CD4-positive, alpha-beta T cell treated with Interleukin-10 for 1 hour (primary cell): ENCODE measurements at places on chromosomes 6 and 20.

- no peak for DNase-seq
Measured at GRCh38 chr6:22722913-22723312, 153.5 kb downstream of the HDGFL1 start.

DNA sequence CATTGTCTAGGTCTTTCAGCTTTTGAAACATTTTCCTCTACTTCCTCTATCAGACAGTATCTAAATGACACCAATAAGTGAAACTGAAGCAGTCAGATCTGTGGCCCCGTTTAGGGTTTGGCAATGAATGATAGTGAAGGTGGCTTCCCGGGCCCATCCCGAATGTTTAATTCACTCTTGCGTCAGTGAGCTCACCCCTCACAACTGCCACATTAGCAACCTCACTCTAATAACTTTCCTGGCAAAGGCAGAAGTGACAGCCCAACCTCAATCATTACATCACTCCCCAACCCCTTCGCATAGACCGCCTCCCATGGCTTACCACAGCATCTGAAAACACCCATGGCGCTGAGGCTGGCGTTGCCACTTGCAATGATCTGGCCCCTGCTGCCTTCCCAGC, 92.4 kb upstream of the CD83 start:
- DNase-seq, result peak; percentile 23

DNA sequence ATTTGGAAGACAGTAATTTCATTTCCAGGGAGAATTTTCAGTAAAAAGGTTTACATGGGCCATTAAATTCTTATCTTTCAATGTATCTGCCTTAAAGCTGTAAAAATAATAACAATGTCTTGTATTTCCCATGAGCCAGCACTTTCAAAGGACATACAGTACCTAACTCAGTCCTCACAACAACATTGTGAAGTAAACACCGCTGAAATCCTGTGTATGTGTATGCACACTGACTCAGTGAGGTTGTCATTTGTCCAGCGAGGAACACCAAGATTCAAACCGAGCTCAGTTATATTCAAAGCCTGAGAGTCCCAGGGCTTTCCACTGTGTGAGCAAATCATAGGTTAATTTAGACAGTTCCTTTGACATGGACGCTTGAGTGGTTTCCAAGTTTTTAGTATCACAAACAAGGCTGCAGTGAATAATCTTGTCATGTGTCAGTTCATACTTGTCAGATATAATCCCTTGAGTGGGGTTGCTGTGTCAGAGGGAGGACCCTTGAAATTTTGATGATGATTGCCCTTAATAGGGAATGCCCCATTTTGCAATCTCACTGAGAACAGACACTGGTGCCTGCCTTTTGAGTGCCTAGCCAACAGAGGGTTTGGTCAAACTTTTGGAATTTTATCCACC, 50.0 kb upstream of the SLC22A23 start:
- DNase-seq, result no peak

DNA sequence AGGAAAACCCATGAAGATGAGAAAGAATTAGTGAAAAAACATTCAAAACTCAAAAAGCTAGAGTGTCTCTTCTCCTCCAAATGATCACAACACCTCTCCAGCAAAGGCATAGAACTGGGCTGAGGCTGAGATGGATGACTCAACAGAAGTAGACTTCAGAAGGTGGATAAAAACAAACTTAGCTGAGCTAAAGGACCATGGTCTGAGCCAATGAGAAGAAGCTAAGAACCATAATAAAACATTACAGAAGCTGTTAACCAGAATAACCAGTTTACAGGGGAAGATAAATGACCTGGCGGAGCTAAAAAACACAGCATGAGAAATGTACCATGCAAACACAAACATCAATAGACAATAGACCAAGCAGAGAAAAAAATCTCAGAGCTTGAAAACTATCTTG, 904.1 kb upstream of the MANEA start:
- no peak for DNase-seq

DNA sequence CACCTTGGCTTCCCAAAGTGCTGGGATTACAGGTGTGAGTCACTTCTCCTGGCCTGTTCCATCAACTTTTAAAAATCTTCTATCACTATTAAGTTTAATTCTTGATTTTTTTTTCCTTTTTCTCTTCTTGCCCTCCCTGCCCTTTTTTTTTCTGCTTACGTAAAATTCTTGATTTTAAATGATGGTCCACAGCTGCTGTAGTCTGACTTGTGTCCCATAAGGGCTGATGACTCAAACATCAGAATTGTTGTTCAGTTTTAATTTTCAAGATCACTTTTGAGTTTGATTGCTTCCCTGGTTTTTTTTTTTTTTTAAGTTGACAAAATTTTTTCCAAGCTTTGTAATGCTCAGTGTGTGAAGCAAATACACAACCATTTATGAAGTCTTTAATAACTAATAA, 61.9 kb downstream of the CBFA2T2 start:
- DNase-seq, result no peak

GRCh38 chr6:32932132-32932868, 8.5 kb downstream of the HLA-DMB start:
- no peak for DNase-seq

GRCh38 chr6:166499350-166500163, 86.9 kb downstream of the RAMACL start:
- DNase-seq, result no peak

DNA sequence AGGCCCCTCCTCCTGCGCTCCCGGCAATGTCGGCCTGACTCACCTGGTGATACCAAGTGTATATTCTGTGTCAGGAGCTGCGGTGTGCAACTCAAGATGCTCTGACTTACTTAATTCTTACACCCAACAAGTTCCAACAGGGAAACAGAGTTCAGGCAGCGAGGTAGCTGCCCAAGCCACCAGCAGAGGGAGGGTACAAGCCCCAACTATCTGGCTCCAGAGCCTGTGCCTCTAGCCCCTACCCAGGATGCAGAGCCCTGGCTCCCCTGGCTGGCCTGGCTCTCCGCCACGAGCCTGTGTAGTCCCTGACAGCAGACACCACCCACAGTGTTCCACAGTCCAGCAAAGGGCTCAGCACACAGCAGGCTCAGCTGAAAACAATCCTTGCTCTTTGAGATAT, 34.9 kb downstream of the C20orf203 start:
- DNase-seq, result no peak

DNA sequence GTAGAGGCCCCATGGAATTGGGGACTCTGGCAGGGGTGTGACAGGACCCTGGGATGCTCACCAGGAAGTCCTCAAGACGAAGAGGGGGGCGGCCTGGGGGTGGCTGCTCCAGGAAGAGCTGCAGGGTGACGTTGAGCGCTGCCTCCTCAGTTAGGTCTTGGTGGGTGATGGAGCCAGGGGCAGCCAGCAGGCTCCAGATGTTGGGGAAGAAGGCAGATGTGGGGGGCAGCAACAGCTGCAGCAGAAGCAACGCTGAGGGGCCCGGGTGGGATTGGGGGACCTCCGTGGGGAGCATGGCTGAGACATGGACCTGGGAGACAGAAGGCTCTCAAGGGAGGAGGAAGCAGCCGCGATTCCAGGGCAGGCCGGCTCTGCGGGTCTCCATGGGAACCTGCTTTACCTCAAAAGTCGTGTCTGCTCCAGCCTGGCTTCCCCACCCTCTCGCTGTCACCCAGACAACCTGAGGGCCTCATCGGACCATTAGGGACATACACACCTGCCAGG, 591 bp downstream of the VWA7 start:
- DNase-seq, result no peak

GRCh38 chr6:111950661-111951496, 77.6 kb upstream of the FYN start:
- no peak for DNase-seq

GRCh38 chr6:15516923-15517560, 145.8 kb downstream of the DTNBP1 start:
- DNase-seq, result no peak

DNA sequence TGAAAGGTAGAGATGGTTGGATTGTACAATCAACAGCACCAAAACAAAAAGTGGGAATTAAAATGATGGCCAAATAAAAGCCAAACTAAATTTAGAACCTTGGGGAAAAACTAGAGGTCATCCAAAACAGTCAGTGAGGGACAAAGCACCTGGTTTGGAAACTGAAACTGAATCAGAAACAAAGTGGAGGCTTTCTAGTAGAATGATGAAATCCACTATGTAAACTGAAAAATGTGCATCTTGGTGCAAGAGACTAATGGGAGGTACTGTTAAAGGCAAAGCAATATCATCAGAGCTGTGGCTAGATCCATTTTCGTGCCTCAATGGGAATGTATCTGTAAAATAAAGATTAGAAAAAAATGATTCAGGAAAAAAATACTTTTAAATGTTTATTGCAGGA, 380.0 kb upstream of the GJE1 start:
- no peak for DNase-seq

DNA sequence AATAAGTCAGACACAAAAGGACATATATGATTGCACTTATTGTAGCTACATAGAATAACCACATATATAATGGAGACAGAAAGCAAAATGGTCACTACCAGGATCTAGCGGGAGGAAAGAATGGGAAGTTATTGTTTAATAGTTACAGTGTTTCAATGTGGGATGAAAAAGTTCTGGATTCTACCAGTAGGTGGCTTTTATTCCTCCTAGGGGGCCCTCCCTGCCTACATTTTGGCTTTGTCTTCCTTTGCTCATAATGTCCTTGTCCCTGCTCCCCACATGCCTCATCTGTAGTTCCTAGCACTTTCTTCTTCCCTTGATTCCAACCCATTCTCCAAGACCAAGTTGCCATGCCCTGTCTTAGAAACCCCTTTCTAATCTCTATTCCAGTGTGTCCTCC, 16.3 kb downstream of the ZNF133 start:
- DNase-seq, result no peak

DNA sequence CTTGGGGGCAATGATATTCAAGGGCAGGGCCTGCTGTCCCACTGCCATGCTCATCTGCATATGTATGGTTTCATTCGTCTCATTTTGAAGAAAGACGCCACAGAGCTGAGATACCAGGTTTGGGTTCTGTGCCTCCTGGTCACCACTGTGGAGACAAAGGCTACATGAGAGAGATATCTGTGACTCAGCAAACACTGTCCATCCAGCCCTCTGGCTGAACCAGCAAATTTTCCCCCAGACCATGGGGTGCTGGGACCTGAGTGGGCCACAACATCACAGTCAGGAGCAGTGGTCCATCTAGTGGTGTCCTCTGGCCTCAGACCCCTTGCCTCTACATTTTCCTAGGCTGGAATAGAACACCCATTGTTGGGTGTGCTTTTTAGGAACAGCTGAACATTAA, at the start of gene MAS1L:
Gene MAS1L (minus strand): TSS at position 297 of the 400 bp plus-strand sequence. CDS start 54 bp downstream, at position 243.
- no peak for DNase-seq

DNA sequence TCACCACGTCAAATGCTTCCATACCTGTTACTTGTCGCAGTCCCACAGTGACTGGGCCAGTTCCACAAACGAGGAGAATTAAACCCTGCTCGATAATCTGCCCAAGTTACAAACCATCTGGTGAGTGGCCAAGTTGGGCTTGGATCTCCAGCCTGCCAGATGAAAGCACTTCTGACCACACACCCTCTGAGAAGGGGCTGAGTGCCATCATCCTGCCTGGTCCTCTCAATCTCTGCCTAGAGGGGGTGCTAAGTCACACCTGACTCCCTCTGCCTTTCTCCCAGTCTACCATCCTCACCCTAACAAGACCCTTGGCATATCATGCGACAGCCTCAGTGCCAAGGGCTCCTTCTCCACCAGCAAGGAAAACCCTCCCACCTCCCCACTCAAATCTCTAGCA, 15.8 kb downstream of the RRP36 start:
- DNase-seq, result no peak

DNA sequence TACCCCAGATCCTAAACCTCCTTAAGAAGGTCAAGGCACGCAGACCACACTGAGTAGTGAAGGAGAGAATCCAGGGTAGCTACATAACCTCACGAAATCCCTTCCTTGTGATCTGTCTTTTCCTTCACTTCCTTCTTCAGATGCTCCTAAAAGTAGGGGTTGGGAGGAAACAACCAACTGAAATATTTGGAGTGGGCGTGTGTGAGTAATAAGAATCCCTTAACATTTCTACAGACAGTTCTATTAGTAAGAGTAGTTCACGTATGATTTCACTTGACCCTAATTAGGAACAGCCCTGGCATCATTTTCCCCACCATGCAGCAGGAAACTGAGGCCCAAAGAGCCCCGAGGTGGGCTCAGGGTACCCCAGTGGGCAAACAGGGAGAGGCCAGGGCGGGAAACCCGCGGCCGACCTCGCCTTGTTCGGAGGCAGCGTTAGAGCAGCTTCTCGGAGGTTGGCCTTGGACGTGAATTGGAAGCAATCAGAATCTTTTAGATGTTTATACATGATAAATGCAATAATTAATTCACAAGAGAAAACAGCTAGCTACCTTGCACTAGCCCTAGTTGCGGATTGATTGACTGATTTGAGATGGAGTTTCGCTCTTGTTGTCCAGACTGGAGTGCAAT, 859 bp upstream of the RAE1 start:
- peak; percentile 16 for DNase-seq

GRCh38 chr6:151475653-151476523, 17.9 kb upstream of the CCDC170 start:
- DNase-seq, result peak; percentile 59

GRCh38 chr6:109447878-109448555, 7.5 kb downstream of the SMPD2 start:
- no peak for DNase-seq

GRCh38 chr20:8602389-8603116, 466.3 kb upstream of the PLCB4 start:
- DNase-seq, result no peak

GRCh38 chr6:150615967-150616366, 16.3 kb downstream of the PLEKHG1 start:
- DNase-seq, result no peak

DNA sequence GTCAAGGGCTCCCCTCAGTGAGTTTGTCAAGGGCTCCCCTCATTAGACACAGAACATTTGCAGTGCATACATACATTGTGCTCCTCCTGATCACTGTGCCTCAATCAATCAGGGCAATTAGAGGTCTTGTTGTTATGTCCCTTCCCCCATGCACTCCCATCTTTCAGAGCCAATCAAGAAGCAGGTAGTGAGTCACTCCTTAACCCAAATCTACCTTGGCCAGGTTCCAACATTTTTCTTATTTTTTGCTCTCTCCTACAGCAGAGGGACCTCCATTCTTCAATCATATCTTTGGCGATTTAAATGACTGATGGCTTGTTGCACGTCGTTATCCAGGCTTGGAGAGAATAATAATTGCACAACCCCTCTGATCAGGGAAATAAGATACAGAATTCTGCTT, 409.9 kb upstream of the SPTLC3 start:
- no peak for DNase-seq

- no peak for DNase-seq
Measured at GRCh38 chr20:53833333-53834061, 236.9 kb downstream of the BCAS1 start.

- DNase-seq, result no peak
Measured at GRCh38 chr6:43859213-43859612, 89.2 kb downstream of the VEGFA start.

DNA sequence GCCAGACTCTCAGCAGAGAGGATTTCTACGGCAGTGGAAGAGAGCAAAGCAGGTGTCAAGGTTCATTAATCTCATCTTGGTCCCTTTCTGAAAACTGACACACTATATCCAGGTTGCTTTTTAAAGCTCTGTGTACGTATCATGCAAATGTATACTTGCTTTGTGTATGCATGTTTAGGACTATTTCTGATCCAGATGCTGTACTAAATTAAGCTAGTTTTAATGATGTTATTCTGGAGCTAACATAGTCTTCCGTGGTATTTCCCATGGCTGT, 59.2 kb upstream of the SNX9 start:
- no peak for DNase-seq
